NCI-H1105 treated with DMSO at 0.1 percent for 48 hours (cell line): ENCODE measurements at places on chromosomes 5 and 9.

DNA sequence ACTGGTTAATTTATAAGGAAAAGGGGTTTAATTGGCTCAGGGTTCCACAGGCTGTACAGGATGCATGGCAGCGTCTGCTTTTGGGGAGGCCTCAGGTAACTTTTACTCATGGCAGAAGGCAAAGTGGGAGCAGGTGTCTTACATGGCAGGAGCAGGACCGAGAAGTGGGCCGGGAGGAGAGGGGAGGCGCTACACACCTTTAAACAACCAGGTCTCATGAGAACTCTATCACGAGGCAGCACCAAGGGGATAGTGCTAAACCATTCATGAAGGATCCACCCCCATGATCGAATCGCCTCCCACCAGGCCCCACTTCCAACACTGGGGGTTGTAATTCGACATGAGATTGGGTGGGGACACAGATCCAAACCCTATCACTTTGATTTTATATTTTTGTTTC, 21.7 kb downstream of the TMEM171 start:
- DNase-seq, result no peak

GRCh38 chr5:164027738-164028137, 522.3 kb downstream of the MAT2B start:
- no peak for DNase-seq

DNA sequence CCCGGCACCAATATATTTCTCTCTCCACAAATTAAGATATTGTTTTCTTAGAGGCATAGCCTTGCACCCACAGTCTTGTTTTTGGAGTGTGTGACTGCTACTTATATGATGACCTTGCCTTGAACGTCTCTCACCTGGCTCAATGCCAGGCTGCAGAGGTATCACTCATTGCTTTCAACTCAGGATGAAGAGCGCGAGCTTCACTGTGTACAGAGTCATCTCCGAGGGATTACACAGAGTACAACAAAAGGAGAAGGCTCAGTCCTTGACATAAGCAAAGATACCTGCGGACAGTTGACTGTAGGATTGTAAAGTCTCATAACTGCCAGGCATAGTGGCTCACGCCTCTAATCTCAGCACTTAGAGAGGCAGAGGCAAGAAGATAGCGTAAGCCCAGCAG, 53.8 kb downstream of the CD180 start:
- DNase-seq, result no peak

DNA sequence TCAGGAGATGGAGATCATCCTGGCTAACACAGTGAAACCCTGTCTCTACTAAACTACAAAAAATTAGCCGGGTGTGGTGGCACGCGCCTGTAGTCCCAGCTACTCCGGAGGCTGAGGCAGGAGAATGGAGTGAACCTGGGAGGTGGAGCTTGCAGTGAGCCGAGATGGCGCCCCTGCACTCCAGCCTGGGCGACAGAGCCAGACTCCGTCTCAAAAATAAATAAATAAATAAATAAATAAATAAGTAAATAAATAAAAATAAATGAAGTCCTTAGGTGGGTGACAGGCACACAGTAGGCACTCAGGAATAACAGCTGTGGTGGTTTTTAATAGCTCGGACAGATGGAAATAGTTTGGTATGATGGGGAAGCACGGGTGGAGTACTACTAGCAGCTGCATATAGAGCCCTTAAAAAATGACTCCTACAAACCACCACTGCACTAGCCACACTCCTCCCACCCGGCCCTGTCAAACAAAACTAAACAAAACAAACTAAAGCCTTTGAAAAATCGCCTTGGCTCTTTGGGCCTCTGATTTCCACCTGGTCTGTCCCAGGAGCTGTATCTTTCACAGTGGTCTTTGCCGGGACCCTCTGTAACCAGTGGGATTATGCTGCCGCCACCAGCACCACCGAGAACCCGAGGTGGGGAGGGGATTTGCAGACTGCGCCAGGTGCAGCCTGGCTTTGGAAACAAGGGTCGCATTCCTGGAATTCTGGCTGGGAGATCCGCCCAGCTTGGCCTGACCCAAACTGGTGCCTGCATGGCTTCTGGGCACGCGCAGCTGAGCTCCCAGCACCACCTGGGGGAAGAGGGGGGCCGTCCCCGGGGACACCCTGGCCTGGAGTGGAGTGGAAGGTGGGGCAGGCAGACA, 5.1 kb upstream of the WDR5 start:
- DNase-seq, result peak; percentile 44

GRCh38 chr9:137407590-137408300, 15.2 kb downstream of the EXD3 start:
- DNase-seq, result no peak

- DNase-seq, result no peak
These were observed 21.4 kb downstream of the MEGF10 start for GRCh38 chr5:127311781-127312525.

DNA sequence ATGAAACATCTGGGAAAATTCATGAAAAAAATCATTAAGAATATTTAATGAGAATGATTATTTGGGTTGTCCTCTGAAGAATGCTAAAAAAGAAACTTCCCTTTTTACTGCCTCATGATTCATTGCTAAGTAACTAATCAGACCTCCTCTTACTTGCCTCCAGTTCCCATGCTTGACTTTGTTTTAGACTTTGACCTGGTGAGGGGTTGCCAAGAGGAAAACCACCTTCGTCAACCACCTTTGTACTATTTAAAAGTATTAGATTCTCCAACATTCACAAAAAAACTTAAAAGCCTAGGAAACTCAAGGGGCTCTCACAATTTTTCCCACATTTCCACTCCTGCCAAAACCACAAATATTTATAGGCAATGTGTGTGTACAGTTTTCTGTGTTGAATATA, 115.2 kb upstream of the ST8SIA4 start:
- DNase-seq, result no peak

GRCh38 chr5:108251350-108251749, 130.5 kb downstream of the FBXL17 start:
- peak; percentile 43 for DNase-seq

DNA sequence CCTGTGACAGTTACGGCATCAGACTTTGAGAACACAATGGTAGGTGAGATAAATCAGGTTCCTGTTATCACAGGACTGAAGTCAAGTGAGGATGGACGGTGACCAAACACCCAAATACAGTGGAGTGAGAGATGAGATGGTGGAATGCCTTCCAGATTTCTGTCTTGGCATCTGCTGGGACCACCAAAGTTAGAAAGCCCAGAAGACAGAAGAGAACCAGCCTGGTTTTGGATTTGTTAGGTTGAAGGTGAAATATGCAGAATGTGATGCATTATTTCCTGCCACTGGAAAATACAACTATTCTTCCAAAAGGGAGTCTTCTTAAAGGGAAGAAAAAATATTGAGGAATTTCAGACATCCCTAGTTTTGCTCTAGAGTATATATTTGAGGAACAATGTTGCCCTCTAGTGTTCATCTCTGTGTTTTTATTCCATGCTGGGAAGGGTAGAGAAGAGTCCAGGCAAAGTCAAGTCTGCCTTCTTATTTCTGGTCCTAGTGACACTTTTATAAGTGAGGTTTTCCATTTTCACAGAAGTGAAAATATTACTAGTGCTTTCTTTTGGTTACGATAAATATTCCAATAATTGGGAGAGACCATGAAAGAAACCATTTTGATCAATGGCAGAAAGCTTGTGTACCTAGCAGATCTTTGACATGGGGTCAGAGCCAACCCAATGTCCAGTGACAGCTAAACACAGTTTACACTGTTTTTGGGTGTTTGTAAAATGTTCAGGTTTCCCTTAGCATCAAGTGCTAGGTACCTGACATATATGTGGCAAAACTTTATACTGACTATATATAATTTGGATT, 142.3 kb upstream of the ANKH start:
- peak; percentile 70 for DNase-seq

- DNase-seq, result no peak
These were observed 15.2 kb upstream of the TBCA start for GRCh38 chr5:77791356-77791755.

DNA sequence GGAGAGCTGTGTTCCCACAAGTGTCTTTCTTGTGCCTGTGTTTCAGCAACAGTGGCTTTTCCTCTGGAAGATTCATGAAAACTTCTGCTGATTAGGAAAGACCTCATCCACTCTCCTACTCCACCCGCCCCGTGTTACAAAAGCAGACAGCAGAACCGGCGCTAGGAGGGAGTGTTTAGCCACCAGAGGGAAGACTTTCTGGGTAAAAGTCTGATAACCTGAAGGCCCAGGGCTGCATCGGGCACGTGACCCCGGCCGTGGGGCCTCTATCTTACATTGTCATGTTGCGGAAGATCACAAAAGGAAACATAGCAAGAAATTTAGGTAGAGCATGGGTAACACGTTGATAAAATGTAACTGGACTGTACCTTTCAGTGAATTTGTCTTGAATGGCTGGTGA, 32.0 kb upstream of the DMRT2 start:
- DNase-seq, result no peak

- no peak for DNase-seq
These were observed 13.4 kb upstream of the TXNDC8 start for GRCh38 chr9:110351009-110351467.

DNA sequence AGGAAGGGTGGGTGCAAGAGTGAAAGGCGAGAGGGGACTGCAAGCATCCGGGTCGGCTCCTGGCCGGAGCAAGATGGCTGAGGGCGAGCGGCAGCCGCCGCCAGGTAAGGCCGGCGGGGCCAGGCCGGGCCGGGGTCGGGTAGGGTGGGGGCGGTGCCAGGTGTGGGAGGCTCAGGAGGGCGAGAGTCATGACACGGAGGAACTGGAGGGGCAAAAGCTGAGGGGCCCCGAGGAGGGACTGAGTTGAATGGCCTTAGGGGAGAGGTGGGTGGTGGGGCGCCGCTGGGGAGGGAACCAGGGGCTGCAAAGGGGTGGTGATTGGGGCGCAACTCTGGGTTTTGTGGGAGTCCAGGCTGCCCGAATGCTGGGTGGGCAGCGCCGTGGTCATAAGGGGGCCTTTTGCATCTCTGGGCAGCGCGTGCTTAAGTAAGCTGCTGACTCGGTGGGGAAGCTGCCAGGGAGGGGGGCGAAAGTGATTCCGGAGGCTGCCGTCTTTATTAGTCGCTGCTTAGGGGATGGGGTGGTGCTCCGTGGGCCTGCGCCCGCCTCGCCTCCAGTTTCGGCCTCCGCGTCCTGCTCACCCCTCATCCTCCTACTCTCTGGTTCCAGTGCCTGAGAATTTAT, 425 bp downstream of the PTPA start:
- peak; percentile 36 for DNase-seq

DNA sequence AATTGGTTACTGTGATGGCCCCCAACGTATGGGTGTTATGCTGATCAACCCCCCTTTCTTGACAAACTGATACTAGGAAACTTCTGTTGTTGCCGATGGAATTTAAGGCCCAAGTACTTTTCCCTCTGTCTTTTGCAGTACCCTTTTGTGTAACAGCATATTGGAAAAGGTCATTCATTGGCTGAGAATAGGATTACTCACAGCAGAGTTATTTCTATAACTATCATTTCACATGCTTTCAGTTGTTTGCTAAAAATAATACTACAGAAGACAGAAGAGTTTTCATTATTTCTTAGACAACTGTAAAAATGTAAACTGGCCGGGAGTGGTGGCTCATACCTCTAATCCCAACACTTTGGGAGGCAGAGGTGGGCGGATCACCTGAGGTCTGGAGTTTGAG, 329.5 kb downstream of the KIAA0825 start:
- no peak for DNase-seq

GRCh38 chr9:38671372-38671731, 48.6 kb downstream of the FAM240B start:
- DNase-seq, result no peak

DNA sequence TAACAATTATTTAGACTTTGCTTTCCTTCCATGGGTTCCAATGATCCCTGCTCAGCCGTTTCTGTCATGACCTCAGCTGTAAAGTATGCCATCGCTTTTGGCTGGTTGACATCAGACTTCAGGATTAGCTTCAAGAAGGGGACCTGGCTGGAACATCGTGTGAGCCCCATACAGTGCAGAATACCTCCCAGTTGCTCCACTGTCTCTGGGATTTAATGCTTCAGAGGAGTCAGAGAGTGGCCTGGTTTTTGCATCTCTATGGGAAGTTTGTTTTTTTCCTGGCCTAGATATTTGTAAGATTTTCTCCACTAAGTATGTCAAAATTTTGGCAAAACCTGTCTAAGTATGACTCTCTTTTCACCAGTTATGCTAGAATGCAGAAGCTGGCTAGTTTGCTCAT, 216.9 kb downstream of the GABBR2 start:
- DNase-seq, result no peak

GRCh38 chr5:199197-199949, 8.1 kb downstream of the LRRC14B start:
- DNase-seq, result no peak

- DNase-seq, result no peak
These were observed 32.8 kb downstream of the RANBP17 start for GRCh38 chr5:170894665-170895064.

DNA sequence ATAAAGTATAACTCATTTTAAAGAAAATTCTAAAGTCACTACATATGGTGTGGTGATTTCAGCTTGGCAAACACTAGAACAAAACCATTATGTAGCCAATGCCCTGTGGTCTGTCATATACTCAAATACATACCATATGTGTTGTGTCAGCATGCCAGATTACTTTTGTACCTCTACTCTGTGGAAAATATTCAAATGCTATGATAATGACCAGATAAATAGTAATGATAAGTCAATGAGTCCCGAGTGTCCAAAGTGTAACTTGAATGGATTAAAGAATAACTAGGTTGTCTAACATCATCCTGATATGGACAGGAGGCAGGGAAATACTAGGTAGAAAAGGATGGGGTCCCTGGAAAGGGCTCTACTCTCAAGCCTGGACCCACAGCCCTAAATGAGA, 58.0 kb upstream of the IL6ST start:
- no peak for DNase-seq

DNA sequence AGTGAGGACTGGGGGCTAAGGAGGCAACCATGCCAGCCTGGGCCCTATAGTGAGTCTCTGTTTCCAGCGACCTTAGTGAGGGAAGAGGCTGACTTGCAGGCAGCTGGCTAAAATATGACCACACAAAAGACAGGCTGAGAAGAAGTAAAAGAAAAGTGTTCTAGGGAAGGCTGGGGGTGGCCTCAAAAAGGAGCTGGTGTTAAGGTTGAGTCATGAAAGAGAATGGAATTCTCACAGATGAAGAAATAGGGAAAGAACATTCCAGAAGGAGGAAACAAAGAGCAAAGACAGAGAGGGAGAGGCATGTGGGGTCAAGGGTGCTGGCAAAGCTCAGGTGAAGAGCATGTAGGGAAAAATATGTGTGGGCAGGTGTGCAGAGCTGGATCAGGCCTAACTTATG, 302.7 kb upstream of the RFX3 start:
- no peak for DNase-seq

GRCh38 chr5:93723681-93724080, 17.7 kb downstream of the POU5F2 start:
- DNase-seq, result no peak

- no peak for DNase-seq
These were observed 310.4 kb downstream of the GADD45G start for GRCh38 chr9:89915187-89915586.

- no peak for DNase-seq
These were observed 164.8 kb downstream of the DEPDC1B start for GRCh38 chr5:60535198-60535597.

- no peak for DNase-seq
These were observed 47.1 kb downstream of the ST8SIA4 start for GRCh38 chr5:100855937-100856430.

DNA sequence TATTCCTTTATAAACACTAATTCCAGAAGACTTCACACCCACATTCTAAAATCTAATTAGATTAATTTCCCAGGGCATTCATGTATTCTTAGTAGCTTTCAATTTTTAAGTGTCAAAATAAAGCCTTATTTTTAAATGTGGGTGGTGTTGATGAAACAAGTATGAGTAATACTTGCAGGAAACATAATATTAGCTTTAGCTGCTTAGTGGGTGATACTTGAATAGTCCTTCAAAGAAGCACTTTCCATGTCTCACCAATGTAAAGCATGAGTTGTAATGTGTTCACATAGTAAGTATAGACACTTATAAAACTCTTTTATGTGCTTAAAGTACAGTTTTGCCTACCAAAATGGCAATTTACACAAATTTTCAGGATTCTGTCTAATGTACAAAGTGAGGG, 6.9 kb downstream of the FNBP1 start:
- DNase-seq, result no peak
